ENCODE measurements at places on chromosomes 5 and 9.

DNA sequence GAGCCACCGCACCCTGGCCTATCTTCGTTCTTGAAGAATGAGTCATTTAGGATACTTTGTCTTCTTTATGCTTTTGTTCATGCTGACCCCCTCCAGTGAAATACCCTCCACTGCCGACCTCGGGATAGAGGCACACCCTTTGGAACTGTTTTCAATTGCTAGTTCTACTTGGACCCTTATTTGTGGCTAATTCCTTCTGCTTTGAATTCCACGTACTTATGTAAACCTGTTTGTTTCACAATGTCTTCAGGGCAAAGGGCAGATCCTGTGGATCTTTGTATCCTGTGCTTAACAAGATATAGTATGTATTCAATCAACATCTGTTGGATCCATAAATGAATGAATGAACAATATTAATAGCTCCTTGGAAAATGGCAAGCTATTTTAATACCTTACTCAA, 19.6 kb upstream of the AOPEP start:
- DNase-seq, result no peak

- no peak for DNase-seq
Observed at GRCh38 chr9:37575921-37576721, at the start of gene FBXO10. TSS of gene FBXO10 (minus strand) at chr9:37576380. CDS start at chr9:37541768, 34,612 bp downstream.

DNA sequence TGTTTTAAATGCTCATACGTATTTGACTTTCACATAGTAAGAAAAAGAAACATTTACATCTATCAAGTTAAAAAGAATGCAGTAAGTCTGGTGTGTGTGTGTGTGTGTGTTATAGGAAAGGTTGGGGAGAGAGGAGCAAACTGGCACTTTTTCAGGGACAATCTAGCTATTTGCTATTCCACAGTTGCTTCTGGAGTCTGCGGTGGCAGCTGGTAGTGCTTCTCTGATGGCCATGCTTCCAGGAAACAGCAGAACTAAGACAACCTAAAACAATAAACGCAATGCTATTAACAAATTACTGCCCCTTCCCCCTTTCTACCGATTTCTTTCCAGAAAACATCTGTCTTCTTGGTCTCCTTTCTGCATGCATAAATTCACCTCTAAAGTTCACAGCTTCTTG, 70.0 kb upstream of the CDH10 start:
- no peak for DNase-seq

DNA sequence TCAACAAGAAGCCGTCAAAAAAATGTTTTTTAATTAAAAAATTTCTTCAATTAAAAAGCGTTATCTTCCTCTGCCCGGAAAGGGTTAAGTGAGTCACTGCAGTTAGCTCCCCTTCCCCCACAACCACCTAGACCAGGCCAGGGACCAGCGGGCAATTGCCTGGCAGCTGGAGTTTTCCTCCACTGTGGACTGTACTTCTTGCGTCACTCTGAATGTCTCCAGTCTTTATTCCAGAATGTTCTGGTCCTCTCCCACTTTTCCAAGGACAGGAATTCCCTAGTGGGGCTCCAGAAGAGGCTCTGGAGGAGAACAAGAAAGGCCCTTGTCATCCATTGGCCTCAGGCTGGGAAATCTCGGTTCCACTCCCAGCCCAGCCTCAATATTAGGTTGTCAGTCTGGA, 114.0 kb downstream of the C9orf50 start:
- DNase-seq, result no peak

GRCh38 chr9:121943463-121943862, 149.6 kb downstream of the TTLL11 start:
- no peak for DNase-seq

DNA sequence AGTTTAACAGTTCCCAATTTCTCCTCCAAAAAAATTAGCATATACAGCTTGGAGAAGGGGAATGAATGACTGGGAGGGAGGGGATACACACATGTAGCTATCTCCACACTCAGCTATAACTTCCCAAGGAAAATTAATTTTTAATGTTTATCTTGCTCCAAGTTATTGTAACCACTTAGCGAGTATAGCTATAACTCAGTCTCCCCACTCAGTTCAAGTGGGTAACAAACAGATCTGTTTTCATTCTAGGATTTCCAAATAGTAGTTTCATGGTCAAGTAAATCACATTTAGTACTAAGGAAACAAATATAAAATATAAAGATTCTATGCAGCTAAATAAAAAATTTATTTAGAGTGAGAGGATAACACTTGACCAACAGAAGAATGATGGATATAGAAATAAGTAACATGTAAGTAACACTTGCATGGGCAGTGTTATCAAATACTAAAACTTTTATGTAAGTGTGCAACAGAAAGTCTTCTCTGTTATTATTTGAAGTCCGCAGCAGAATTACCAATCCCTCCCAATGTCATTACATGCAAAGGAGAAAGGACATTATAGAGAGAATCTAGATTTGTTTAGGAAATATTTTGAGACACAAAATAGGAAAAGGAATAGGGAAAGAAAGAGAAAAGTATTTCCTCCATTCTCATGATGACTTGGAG, 10.2 kb upstream of the NFIB start:
- DNase-seq, result no peak

GRCh38 chr5:174721530-174722432, 2.6 kb upstream of the MSX2 start:
- DNase-seq, result no peak

- no peak for DNase-seq
Observed at GRCh38 chr9:128632066-128632465, 24.6 kb downstream of the DYNC2I2 start.

DNA sequence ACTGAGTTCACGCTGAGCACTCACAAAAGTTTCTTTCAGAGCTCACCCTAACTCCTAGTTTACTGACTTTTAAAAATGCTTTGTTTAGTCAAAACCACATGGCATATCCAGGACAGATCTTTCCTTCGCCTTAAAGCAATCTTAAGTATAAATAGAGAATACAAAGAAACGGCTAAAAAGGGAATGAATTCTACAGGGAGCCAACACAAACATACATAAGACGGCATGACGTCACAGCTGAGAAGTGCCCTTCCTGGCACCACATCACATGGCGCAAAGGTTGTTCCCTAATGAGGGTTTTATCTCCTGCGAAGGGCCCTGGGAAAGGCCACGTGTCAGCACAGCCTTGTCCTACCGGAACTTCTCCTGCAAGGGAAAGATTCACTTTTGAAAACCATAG, 141.3 kb downstream of the IRX1 start:
- no peak for DNase-seq

GRCh38 chr9:81305561-81306182, 383.7 kb downstream of the TLE1 start:
- DNase-seq, result no peak

DNA sequence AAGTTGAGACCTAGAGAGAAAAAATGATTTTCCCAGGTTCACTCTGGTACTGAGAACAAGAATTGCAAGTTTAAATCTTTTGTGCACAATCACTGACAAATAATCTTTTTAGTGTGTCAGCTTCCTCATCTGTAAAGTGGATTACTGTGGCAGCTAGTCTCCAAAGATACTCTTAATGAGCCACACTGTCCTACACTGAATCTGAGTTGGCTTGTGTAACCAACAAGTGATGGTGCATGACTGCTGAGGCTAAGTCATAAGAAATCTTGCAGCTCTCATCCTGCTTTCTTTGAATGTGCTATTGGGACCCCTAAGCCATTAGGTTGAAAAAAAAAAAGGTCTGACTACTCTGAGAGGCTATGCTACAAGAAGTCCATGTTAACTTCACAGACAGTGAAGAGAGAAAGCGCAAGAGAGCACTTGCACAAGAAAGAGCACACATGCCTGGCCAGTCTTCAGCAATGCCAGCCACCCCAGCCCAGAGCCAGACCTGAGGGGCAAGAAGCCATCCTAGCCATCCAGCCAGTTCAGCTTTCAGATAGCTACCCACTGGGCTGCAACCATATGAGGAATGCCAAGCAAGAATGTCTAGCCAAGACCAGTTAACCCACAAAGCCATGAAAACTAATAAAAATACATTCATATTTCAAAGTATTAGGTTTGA, 419.4 kb downstream of the RAB3C start:
- no peak for DNase-seq

DNA sequence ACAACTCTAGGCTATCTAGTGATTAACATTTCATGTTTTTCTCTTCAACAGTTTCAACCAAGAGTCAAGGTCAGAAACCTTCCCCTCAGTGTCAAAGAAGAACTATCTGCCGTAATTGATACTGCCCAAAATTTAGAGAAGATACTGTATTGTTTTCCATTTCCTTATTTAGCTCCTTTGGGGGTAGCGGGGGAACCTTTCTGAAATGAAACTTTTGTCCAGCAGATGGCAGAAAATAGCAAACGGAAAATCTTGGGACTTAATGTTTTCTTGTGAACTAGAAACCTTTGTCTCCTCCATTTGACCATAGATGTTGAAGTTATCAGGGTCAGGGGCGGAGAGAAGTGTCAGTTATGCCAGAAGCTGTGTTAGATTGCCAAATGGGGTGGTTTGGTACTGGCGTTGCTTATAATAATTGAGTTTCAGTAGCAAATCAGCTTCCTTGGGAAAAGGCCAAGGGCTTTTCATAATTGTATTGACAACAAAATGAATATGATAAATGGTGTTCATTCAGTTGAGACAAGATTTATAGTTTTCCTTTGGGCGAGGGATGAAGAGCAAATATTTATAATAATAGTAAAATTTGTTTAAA, 101.7 kb upstream of the TLX3 start:
- peak; percentile 4 for DNase-seq

DNA sequence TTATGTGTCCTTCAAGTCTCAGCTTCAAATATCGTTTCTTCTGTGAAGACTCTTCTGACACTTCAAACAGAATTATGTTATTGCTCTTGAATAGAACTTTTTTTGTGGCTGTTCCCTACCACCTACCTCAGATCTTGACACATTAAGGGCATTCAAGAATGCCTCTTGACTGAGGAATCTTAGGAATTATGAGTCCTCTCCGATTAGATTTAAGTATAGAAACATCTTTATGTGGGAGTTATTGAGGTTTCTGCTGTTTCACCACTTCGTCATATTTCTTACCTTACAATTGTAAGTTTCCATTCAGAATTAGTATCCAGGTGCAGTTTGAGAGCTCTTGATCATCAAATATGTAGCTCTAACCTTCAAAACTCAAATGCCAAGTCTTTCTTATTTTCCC, 324.2 kb upstream of the NUDT12 start:
- no peak for DNase-seq

GRCh38 chr9:19155106-19155935, 28.0 kb upstream of the PLIN2 start:
- DNase-seq, result no peak

DNA sequence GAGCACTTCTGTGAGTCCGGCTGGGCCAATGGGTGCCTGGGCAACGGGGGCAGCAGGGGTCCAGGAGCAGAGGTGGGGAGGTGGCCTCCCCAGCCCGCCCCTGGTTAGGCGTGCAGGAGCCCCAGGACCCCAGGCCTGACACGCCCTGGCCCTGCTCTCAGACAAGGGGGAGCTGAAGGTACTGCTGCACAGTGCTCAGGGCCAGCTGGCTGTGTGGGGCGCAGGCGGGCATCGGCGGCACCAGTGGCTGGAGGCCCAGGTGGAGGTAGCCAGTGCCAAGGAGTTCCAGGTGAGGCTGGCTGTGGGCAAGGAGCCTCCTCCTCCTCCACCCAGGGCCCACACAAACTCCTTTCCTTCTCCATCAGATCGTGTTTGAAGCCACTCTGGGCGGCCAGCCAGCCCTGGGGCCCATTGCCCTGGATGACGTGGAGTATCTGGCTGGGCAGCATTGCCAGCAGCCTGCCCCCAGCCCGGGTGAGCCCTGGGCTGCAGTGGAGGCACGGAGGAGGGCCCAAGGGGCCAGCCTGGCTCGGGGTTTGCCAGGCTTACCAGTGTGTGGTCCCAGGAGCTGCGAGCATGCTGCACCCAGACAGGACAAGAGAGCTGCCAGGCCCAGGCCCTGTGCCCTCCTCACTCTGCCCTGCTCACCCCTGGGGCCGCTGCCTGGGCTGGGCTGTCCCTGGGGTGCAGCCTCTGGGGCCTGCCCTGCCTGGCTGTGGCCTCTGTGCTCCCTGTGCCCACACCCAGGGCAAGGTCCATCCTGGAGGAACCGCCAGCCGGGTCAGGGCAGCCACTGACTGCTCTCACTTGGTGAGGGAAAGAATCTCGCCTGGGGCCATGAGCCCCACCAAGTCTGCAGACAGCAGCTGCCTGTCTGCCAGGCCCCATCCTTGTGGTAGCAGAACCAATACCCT, 7.0 kb downstream of the MAMDC4 start:
- DNase-seq, result no peak

GRCh38 chr5:81750308-81751008, 439 bp downstream of the SSBP2 start:
- DNase-seq, result no peak

Data from SIG-M5 (cell line).